Right renal pelvis (tissue), 4 donors: ENCODE measurements at places on chromosomes 1 and 21. TPM values are rescaled to one million over a fixed set of nuclear protein-coding genes. Genes with fewer than 3 reads are reported as not detected.

Gene RHBDL2
- 1.0 TPM for polyA plus RNA-seq

DNA sequence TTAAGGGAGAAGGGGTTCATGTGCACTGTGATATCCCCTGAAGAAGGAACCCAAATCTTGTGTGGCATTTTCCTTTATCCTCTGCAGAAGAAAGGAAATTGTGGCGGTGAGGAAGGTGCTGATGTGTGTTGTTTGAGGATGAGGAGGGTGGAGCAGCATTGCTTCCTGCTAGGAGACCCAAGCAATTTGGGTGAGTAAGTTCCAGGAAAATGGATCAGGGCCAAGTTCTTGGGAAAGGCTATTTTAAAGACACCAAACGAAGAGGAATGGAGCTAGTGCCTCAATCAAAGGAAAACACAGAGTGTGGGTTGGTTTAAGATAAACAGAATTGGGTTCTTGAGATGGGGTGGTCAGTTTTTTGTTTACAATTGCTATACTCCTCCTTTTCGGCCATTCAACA lies 86.7 kb upstream of the MARK1 start:
- no peak for DNase-seq

- no peak for DNase-seq
Observed at GRCh38 chr1:37949524-37950152, 2.8 kb upstream of the INPP5B start.

GRCh38 chr21:25462517-25462971 lies 144.7 kb downstream of the MRPL39 start:
- DNase-seq, result no peak

GRCh38 chr1:85278853-85279314 lies 2.5 kb upstream of the BCL10 start:
- no peak for DNase-seq

DNA sequence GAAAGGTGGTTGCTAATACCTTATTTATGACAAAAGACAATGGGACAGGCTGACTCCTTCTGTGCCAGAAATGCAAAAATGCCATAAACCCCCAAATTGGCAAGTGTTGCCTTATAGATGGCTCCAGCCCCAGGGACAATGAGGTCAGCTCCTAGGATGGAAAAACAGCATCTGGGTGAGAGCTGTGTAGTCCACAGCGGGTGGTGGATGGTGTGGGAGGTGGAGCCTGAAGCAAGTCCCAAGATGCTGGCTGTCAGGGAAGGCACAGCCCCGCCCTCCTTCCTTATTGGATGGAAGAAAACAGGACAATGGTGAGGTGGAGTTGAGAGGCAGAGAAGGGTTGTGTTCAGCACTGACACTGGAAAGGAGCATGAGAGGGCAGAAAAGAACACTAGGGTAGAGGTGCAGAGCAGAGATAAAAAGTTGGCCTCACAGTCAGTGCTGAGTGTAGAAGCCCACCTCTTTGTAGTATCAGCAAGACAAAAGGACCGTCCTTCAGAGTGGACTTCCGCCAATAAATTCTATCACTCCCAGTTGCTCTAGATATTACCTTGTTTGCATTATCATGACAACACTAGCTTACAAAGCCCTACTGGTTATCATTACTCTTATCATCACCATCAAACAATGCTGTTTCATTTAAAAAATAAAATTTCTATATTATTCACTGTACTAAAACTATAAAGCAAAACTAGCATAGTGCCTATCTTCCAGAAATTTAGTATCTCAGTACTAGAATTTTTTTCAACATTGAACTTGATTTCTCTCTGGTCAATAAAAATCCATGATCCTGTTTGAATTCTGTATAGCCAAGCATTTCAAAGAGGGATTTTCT lies 3.7 kb upstream of the SDE2 start:
- DNase-seq, result no peak

- no peak for DNase-seq
Observed at GRCh38 chr1:5393603-5394002, 598.6 kb downstream of the NPHP4 start.

DNA sequence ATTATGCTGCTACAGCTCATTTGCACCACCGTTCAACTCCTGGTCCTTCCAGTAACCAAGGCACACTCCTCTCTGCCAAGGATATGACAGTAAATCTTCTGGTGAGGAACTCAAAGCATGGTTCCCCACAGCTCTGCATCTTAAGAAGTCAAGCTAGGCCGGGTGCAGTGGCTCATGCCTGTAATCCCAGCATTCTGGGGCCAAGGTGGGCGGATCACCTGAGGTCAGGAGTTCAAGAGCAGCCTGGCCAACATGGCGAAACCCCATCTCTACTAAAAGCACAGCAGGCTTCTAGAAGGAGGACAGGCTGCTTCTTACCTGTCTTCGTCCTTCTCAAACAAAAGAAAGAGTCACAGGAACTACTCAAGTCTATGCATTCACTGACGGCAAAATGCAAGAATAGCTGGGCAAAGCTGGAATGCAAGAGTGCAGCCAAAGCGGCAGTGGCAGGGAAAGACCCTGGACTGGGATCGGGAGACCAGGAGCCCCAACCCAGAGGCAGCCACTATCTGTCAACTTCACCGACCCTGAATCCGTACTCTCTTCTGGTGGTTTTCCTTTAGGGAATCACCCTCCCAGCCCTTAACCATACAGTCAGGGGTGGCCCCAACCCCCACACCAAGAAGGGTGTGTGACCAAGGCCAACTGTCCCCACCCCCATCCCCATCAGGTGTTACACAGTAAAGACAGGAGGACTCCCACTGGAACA lies 75.5 kb downstream of the NPHP4 start:
- DNase-seq, result no peak

DNA sequence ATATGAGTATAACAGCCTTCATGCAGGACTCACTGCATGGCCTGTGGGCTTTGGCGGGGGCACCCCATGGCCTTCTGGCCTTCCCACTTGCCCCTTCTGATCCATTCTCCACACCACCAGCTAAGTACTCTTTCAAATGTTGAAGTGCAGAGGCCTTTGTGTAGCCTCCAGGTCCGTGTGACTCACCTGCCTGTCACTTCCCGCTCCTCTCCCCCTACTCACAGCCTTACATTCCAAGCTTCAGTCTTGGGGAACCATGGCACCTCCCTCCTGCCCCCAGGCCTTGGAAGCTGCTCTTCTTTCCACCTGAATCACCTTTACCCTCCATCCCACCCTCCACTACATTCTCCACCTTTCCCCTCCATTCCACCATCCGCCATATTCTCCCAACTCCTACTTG lies 69.6 kb downstream of the PGM1 start:
- DNase-seq, result no peak
